T-helper 2 cell treated with Interferon-gamma antibody and Interleukin-4, amounts not matched to agents 5 μg/mL and 100 μg/mL, for 36 hours (primary cell): ENCODE measurements at places on chromosomes 3 and 15.
A peak's percentile ranks its signal among the peaks of the same experiment; 100 is the strongest.

GRCh38 chr3:32420126-32421038 lies 28.7 kb downstream of the CMTM7 start:
- H3K36me3 ChIP-seq: peaks cover 34% of the 10 kb centered on the region
- H3K4me3 ChIP-seq: peak overlapping the region; percentile 55
- peak overlapping the region; percentile 76 for H3K27ac ChIP-seq
- DNase-seq: no peak
- H3K4me1 ChIP-seq: peaks cover 80% of the 10 kb centered on the region

- H3K36me3 ChIP-seq: no peaks in the 10 kb centered on the region
- no peak overlapping the region for H3K4me3 ChIP-seq
- no peaks in the 10 kb centered on the region for H3K4me1 ChIP-seq
- no peak overlapping the region for H3K27ac ChIP-seq
Observed at GRCh38 chr3:96538186-96538585, 276.2 kb upstream of the EPHA6 start.

- DNase-seq: no peak
- no peaks in the 10 kb centered on the region for H3K36me3 ChIP-seq
- H3K4me1 ChIP-seq: peaks cover 19% of the 10 kb centered on the region
- no peak overlapping the region for H3K4me3 ChIP-seq
- H3K27me3 ChIP-seq: no peaks in the 10 kb centered on the region
Observed at GRCh38 chr3:12479919-12480427, 4.3 kb upstream of the TSEN2 start.

GRCh38 chr3:56833022-56833421 lies 31.3 kb upstream of the ARHGEF3 start:
- H3K27ac ChIP-seq: no peak overlapping the region
- peaks cover 3% of the 10 kb centered on the region for H3K36me3 ChIP-seq
- no peak overlapping the region for H3K4me3 ChIP-seq

- no peaks in the 10 kb centered on the region for H3K4me1 ChIP-seq
- no peak overlapping the region for H3K27ac ChIP-seq
- H3K4me3 ChIP-seq: no peak overlapping the region
- no peak for DNase-seq
Observed at GRCh38 chr3:188884299-188885043, 287.3 kb upstream of the TPRG1 start.

DNA sequence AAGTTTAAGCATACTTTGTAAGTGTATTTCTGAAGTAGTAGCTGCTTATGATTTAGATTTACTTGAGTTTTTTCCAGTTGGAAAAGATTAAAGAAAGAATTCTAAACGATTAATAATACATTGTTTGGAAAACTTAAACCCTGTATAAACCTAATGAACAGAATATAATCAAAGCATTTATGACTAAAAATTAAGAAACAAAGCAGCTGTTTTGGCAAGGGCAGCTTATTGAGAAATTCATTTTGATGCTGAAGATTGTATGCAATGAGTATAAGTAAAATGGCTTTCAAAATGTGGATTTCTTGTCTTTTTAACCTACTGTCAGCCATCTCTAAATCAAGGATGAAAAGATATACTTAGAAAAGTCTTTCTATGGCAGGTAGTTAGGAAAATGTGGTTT lies 140.2 kb downstream of the POLQ start:
- H3K36me3 ChIP-seq: no peaks in the 10 kb centered on the region
- H3K27me3 ChIP-seq: peaks cover 2% of the 10 kb centered on the region
- H3K27ac ChIP-seq: no peak overlapping the region
- peaks cover 5% of the 10 kb centered on the region for H3K4me1 ChIP-seq
- H3K4me3 ChIP-seq: no peak overlapping the region

DNA sequence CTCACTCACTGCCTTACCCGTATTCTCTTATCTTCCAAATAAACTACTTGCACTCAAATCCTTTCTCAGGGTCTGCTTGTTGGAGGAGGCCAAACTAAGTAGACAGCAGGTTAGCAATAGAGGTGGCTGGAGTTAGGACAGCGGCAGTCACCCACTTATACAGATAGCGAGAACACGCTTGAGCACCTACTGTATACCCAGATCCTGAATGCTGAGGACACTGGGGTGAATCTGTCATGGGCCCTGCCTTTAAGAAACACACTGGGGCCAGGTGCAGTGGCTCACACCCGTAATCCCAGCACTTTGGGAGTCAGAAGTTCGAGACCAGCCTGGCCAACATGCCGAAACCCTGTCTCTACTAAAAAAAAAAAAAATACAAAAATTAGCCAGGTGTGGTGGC lies 38.0 kb upstream of the TSEN2 start:
- peaks cover 9% of the 10 kb centered on the region for H3K27me3 ChIP-seq
- no peak overlapping the region for H3K27ac ChIP-seq
- no peaks in the 10 kb centered on the region for H3K36me3 ChIP-seq
- no peak for DNase-seq
- no peak overlapping the region for H3K4me3 ChIP-seq

DNA sequence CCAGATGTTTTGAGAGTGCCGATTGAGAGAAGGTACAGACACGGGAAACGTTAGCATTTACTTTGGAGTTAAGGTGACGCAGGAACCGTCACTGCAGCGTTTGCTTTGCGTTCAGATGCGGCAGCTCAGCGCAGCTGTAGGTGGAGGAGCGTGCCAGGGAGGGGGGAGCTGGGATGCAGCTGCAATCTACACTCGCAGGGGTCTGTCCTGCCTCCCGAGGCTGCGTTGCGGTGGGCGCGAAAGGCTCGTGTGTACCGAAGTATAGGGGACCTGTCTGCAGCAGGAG lies 425 bp upstream of the FYTTD1 start:
- peaks cover 27% of the 10 kb centered on the region for H3K4me1 ChIP-seq
- H3K27ac ChIP-seq: peak overlapping the region; percentile 91
- H3K36me3 ChIP-seq: no peaks in the 10 kb centered on the region

- H3K27ac ChIP-seq: no peak overlapping the region
- no peak for DNase-seq
- H3K27me3 ChIP-seq: peaks cover 5% of the 10 kb centered on the region
- peaks cover 2% of the 10 kb centered on the region for H3K36me3 ChIP-seq
Observed at GRCh38 chr15:40087068-40087810, 21.4 kb downstream of the BMF start.

DNA sequence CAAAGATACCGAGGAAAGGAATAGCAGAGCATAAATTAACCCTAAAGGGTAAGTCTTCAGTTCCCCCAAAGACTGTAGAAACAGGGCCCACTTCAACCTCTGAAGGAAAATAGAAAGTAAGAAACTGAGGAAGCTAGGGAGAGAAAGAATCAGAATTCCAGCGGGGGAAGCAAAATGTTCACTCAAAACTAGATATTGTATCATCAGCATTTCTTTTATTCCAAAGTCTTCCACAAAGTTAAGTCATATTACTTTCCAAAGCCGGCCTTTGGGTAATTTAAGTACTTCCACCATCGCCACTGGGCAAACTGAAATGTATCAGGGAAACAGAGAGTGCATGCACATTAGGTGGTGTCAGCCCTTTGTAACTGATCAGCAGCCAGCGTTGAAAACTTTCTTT lies 88.3 kb downstream of the RSL24D1 start:
- H3K36me3 ChIP-seq: no peaks in the 10 kb centered on the region
- H3K27ac ChIP-seq: no peak overlapping the region
- no peak overlapping the region for H3K4me3 ChIP-seq
- no peaks in the 10 kb centered on the region for H3K4me1 ChIP-seq
- H3K27me3 ChIP-seq: no peaks in the 10 kb centered on the region

- peaks cover 7% of the 10 kb centered on the region for H3K27me3 ChIP-seq
- H3K36me3 ChIP-seq: no peaks in the 10 kb centered on the region
- no peak for DNase-seq
- no peak overlapping the region for H3K4me3 ChIP-seq
- no peak overlapping the region for H3K27ac ChIP-seq
- no peaks in the 10 kb centered on the region for H3K4me1 ChIP-seq
Observed at GRCh38 chr15:60880949-60881348, 348.2 kb downstream of the RORA start.

- DNase-seq: peak; percentile 38
- H3K36me3 ChIP-seq: peaks cover 25% of the 10 kb centered on the region
- H3K27me3 ChIP-seq: no peaks in the 10 kb centered on the region
- H3K4me1 ChIP-seq: peaks cover 20% of the 10 kb centered on the region
Observed at GRCh38 chr3:15097891-15098290, 1.1 kb downstream of the RBSN start.

DNA sequence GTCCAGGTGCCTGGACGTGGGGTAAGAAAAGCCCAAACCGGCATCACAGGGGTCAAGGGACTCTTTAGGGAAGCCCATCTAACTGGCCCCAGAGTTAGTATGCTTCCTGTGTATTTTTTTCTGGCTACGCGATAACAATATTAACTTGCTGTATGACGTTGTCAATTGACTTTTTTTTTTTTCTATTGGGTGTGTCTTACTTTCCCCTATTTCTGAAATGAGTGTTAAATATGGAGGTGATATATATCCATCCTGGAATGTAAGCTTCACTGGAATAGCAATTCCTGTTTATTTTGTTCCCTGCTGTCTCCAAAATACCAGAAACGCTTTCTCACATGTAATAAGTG lies 598 bp upstream of the GMNC start:
- H3K27ac ChIP-seq: no peak overlapping the region
- H3K4me1 ChIP-seq: peaks cover 3% of the 10 kb centered on the region
- DNase-seq: no peak
- H3K4me3 ChIP-seq: peak overlapping the region; percentile 55

DNA sequence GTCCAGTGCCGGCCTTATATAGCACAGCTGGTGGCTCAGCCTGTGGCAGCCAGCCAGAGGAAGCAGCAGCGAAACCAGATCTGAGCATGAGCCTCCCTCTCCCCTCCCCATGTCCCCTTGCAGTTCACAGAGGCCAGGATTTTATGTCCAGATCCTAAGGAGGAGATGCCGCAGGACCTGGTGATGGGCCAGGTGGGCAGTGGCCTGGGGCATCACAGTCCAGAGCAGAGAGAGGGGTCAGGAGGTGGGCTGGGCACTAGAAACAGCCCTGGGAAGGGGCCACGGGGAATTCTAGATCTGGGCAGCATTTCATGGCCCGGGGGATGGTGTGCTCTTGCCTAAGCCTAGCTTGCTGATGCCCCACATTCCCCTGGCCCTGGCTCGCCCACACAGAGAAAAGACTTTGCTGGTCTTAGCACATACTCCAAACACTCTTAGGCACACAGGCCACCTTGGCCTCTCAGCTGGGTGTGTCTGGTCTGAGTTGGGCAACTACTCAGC lies 259 bp upstream of the CILP start:
- no peak overlapping the region for H3K4me3 ChIP-seq
- DNase-seq: no peak
- no peak overlapping the region for H3K27ac ChIP-seq

- H3K4me1 ChIP-seq: peaks cover 16% of the 10 kb centered on the region
- no peak for DNase-seq
- peak within 1 kb of the TSS; percentile 46 for H3K4me3 ChIP-seq
- H3K36me3 ChIP-seq: peaks cover 5% of the 10 kb centered on the region
- H3K27me3 ChIP-seq: peaks cover 89% of the 10 kb centered on the region
Observed at GRCh38 chr3:138946663-138947494, at the start of the genes FOXL2 and FOXL2NB. Gene FOXL2 (minus strand): TSS chr3:138947137. CDS start chr3:138946722, 415 bp downstream. Gene FOXL2NB (plus strand): TSS chr3:138947217. CDS start chr3:138947365, 148 bp downstream.

- peak overlapping the region; percentile 46 for H3K27ac ChIP-seq
- H3K4me1 ChIP-seq: peaks cover 67% of the 10 kb centered on the region
- H3K27me3 ChIP-seq: no peaks in the 10 kb centered on the region
- H3K4me3 ChIP-seq: peak overlapping the region; percentile 12
- peaks cover 21% of the 10 kb centered on the region for H3K36me3 ChIP-seq
Observed at GRCh38 chr3:172133838-172134237, 94.5 kb downstream of the FNDC3B start.

DNA sequence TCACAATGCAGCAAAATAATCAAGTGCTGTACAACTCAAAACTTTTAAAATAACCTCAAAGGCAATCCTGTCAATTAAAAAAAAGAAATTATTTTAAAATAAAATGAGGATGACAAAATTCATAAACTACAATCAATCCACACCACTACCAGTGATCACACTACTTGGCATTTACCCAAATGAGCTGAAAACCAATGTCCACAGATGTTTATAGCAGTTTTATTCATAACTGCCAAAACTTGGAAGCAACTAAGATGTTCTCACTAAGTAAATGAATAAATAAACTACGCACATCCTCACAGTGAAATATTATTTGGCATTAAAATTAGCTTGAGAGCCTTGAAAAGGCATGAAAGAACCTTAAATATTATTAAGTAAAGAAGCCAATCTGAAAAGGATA lies 121.3 kb downstream of the STAG1 start:
- H3K27me3 ChIP-seq: no peaks in the 10 kb centered on the region
- no peak overlapping the region for H3K27ac ChIP-seq
- no peak for DNase-seq
- H3K4me1 ChIP-seq: peaks cover 7% of the 10 kb centered on the region
- H3K36me3 ChIP-seq: peaks cover 36% of the 10 kb centered on the region
- H3K4me3 ChIP-seq: no peak overlapping the region

DNA sequence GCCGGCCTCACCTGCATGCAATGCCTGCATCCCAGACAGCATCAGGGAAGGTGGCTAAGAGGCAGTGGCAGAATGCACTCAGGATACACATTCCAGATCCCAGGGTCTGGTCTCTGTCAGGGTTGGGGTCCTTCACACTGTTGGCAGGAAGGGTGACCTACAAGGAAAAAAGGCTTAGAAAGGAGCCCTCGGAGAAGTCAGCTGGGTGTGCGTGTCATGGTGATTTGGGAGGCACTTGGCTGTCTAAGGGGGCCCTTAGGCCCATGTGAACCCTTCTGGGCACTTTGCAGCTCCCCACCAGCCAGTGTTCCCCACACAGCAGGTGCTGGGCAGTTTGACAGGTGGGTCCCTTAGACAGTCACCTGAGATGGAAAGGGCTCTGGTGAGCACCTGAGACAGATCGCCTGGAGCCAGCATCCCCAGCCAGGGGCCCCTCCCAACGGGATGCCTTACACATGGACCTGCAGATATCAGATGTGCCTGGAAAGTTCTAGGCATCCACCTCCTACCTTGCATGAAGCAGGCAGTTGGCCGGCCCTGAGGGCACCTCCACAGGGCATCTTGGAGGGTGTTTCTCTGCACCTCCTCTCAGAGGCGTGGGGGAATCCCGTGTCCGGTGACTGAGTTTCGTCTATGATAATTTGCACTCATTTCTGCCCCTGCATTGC lies 131.6 kb downstream of the LRRK1 start:
- no peaks in the 10 kb centered on the region for H3K4me1 ChIP-seq
- no peak overlapping the region for H3K27ac ChIP-seq
- DNase-seq: no peak
- H3K4me3 ChIP-seq: no peak overlapping the region
- no peaks in the 10 kb centered on the region for H3K36me3 ChIP-seq

DNA sequence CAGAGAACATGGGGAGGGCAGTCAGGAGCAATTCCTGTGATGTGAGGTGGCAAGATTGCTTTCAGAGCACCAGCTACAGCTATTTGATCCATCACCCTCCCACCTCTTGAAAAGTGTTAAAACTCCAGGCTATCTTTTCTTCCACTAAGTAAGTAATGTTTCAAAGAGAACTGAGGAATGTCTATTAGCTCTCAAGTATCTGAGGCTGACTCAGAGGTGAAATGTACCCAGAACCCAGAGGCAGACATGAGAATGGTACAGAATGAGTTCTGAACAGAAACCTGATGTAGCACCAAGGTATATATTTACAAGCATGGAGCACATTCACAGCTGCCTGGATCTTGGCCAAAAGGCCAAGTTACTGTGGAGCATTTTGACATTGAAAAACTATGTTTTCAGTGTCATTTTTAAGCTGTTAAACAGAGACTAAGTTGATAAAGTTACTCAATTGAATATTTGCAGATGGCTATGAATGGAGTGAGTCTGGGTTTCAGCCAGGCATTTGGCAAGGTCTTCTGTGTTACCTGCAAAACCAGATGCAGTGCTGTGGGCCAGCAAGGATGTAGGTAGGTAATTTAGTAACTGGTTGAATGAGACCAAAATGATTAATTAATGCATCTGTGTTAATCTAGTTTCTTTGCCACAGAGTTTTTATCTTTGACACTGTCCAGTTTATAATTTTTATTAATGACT lies 227.7 kb upstream of the CD96 start:
- H3K27me3 ChIP-seq: no peaks in the 10 kb centered on the region
- H3K36me3 ChIP-seq: no peaks in the 10 kb centered on the region
- no peak for DNase-seq
- peaks cover 42% of the 10 kb centered on the region for H3K4me1 ChIP-seq

GRCh38 chr3:131907796-131908195 lies 127.0 kb downstream of the CPNE4 start:
- no peaks in the 10 kb centered on the region for H3K27me3 ChIP-seq
- DNase-seq: no peak
- no peak overlapping the region for H3K27ac ChIP-seq
- no peaks in the 10 kb centered on the region for H3K36me3 ChIP-seq
- H3K4me1 ChIP-seq: no peaks in the 10 kb centered on the region
